Fibroblast of skin of back (primary cell): ENCODE measurements at places on chromosomes 12 and 14.

GRCh38 chr12:43893670-43894069 lies 57.8 kb downstream of the TMEM117 start:
- no peak for DNase-seq

GRCh38 chr12:15341371-15341770 lies 19.1 kb downstream of the PTPRO start:
- no peak for DNase-seq

DNA sequence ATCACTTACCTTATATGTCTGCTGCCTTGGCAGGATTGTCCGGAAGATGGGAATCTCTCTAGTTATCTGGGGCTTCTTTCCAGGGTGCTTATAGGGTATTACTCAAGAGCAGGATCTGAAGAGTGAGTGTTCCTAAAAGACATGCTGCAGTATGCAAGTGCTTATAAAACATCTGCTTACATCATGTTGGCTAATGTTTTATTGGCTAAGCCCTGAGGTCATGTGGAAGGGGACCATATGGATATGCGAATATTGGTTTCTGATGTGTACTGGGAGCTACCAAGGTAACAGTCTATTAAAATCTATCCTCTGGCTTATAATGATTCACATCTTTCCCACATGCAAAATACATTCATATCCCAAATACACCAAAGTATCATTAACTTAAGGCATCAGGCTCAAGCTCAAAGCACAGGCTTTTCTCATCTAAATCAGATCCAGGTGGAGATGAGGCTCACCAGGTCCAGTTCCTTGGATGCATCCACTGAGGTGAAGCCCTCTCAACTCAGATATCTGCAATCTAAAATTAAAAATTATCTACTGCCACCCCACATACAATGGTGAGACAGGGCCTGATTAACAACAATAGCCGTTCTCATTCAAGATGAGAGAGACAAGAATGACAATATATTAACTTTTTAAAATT lies 29.8 kb downstream of the LRRIQ1 start:
- DNase-seq = no peak

DNA sequence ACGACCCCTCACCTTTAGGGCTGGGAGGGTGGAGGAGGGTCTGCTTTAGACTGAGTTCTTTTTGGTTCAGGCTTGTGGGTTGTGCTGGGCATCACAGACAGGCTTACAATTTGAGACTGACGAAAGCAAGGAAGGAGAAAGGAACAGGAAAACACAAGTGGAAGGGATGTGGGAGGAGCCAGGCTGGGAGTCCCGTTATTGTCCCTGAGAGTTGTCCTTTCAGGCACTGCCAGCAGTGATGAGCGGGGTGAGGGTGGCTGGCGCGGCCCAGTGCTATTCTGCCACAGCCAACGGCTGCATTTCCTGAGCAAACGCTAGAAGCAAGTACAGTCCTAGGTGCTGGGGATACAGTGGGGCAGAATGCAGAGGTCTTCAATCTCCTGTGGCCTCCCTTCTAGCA lies 29.2 kb upstream of the TSPAN9 start:
- no peak for DNase-seq

- DNase-seq = no peak
Measured at GRCh38 chr12:52850681-52851080, 1.9 kb upstream of the KRT78 start.

GRCh38 chr12:76915361-76916169 lies 36.7 kb upstream of the CSRP2 start:
- peak; percentile 13 for DNase-seq

- DNase-seq = no peak
Measured at GRCh38 chr14:89572596-89573398, 155.8 kb upstream of the FOXN3 start.

GRCh38 chr12:113332688-113333417 lies 2.1 kb downstream of the SLC8B1 start:
- DNase-seq = no peak

DNA sequence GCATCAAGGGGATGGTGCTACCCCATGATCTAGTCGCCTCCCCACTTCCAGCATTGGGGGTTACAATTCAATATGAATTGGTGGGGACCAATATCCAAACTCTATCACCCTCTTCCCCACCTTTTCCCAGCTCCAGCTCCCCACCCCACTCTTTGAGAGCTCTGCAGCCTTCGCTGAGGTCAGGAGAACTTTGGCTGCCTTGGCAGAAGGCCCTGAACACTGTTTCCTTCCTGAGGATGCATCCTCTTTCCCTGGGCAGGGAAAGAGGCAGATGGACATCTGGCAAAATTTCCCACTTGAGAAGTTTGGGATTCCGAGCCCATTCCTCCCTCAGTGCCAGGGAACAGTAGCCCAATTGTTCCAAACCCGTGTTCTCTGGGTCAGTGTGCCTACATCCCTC lies 169.1 kb downstream of the TSPAN9 start:
- no peak for DNase-seq

DNA sequence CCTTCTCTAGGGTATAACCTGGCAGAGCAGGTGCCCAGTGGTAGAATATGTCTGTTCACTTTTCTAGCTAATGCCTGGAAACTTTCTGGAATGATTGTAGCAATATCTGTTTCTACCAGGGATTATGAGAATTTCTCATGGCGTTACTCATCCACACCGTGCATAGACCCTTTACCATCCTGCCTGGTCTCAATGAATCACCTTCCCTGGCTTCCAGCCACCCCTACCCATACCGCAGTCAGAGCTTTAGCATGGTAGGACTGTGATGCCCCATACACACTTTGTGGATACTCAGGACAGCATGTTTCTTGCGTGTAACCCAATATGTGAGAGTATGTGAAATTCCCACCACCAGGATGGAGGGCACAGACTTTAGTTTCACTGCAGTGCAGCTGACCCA lies 45.4 kb downstream of the TUNAR start:
- DNase-seq = no peak
